Chondrocyte (in vitro differentiated cells): ENCODE measurements at places on chromosomes 1 and 21.

DNA sequence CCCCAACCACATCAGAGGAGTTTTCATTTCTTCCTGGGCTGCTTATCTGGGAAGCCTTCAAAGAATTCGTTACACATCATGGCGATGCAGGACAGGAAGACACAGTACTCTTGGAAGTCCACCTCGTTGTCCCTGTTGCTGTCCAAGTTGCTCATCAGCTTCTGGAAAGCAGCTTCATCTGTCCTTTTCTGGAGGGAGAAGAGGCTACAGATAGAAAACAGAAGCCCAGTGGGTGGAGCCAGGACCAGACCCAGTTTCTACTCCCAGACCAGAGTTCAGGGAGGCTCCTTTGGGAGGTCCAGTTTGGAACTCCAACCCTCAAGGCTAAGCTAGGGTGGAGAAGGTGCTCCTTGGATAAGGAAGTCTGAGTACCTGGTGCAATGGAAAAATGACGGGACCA is 1.9 kb downstream of the S100A4 start:
- DNase-seq: no peak

GRCh38 chr1:7255303-7256058 is 470.2 kb downstream of the CAMTA1 start:
- no peak for DNase-seq

DNA sequence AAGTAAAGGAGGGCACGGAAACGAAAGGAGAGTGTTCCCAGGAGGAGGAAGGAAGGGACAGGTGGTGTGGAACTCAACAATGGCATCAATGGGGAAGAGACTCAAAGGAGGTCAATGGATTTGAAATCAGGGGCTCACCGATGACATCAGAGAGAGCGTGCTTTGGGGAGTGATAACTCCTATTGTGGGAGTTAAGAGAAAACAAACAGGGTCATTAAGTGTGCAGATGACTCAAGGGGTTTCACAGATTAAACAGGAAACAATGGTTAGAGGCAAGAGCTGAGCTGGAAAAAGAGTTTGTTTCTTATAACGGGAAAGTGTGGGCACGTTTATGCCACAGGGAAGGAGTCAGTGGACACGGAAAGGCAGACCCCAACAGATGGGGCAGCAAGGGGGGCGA is 629.1 kb downstream of the SMYD3 start:
- DNase-seq: no peak

- no peak for DNase-seq
Observed at GRCh38 chr1:179973198-179974110, 18.8 kb downstream of the CEP350 start.

DNA sequence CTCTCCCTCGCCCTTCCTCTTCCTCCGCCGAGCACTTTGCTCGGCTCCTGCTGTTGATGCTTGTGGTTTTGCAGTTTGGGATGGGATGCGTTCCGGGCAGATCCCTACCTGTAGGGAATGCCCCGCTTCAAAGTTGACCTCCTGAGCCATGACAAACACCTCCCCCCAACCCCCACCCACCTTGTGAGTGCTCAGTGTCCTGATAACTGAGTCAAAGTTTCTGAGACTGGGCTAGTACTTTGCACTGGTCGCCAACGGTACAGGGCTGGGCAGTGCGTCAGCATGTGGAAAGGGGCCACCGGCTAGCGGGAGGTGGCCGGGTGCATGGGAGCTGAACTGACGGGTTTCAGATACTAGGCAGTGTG is 771 bp downstream of the RABGAP1L start:
- no peak for DNase-seq

DNA sequence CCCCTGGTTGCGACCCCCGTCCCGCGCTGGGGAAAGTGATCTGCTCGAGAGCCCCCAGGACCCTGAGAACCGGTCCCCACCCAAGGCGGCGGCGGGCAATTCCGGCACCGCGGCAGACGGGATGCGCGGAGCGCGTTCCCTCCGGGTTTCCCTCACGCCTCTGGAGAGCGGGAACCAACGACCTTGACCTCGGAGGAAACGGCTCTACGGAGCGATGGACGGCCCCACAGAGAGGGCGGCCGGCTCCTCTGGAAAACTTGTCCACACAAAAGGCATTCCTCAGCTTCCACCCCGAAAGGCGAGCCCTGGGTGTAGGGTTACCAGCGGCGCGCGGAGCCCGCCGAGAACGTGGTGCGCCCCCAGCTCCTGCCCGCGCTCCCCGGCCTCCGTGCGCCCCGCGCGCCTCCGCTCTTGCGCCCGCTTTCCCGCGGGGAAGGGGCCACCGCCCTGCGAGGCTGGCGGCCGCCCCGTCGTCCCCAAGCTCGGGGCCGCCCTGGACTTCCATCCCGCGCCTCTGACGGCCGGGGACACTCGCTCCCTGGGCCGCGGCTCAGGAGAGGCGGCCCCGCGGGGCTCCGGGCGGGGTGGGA is 391 bp upstream of the KIAA1614 start:
- DNase-seq: no peak

GRCh38 chr1:57623039-57623790 is 199.4 kb upstream of the DAB1 start:
- no peak for DNase-seq

- DNase-seq: no peak
Observed at GRCh38 chr1:178294654-178295053, 200.8 kb downstream of the RASAL2 start.

DNA sequence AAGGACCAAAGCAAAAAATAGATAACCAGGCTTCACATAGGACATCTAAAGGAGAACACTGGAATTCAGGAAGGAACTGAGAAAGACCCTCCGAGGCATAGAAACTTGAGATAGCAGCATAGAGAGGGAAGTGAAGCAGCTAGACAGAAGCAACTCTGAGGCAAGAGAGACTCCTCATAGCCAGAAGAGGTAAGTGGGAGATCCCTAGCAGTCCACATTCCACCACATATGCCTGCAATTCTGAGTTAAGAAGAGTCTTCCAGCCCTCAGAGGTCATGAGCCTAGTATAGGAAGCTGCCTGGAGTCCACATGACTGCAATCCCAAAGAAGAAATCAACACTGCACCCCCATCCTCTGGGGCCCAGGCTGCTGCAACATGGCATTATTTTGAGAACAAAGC is 13.9 kb upstream of the FGGY start:
- DNase-seq: no peak

DNA sequence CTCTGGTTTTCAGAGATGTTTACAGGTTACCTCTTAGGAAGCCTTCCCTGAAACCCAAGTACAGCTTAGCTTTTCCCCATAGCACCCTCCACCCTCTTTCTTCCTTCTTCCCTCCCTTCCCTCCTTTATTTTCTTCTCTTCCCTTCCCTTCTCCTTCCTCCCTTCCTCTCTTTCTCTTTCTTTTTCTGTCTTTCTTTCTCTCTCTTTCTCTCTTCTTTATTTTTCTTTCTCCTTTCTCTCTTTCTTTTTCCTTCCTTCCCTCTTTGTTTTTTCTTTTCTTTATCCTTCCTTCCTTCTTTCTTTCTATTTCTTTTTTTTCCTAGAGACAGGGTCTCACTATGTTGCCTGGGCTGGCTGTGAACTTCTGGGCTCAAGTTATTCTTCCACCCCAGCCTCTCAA is 231.6 kb downstream of the SLC35F3 start:
- DNase-seq: no peak

DNA sequence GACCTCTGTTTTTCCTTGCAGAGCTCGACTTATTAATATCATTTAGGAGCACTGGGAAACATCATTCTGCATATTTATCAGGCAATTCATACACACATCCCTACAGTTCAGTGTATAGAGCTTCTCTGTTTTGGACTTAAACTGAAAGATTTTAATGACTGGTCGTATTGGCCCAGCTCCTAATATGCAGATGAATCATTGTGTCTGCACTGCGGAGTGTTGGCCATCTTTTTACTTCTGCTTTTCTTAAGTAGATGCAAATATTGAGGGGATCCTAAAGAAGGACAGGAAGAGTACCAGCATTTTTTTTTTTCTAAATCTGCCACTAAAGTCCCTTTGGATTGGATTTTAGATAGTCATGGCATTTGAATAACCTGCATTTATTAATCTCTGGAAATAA is 154.8 kb downstream of the BACH1 start:
- no peak for DNase-seq

DNA sequence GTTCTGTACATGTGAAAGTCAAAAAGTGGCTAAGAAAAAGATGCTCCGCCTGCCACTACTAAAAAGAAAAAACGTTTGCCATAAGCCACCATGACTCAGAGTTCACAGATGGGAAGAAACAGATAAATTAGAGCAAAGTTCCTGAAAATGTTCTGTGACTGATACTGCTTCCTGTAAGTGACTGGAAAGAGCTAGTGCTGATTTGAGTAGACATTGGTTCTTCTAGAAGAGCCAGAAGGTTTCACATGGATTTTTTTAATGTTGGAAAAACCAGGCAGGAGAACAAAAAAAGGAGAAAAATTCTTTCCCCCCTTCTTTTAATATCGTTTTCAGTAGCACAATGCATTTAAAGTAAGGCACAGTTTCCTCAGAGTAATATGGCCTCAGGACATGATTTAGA is 221.4 kb downstream of the HLX start:
- no peak for DNase-seq

GRCh38 chr1:69738458-69739250 is 170.9 kb downstream of the LRRC7 start:
- no peak for DNase-seq

- no peak for DNase-seq
Observed at GRCh38 chr1:90963651-90964050, 58.2 kb downstream of the ZNF644 start.

- DNase-seq: no peak
Observed at GRCh38 chr1:218049641-218050040, 235.5 kb upstream of the RRP15 start.

GRCh38 chr1:43441894-43442637 is 11.7 kb downstream of the HYI start:
- no peak for DNase-seq

DNA sequence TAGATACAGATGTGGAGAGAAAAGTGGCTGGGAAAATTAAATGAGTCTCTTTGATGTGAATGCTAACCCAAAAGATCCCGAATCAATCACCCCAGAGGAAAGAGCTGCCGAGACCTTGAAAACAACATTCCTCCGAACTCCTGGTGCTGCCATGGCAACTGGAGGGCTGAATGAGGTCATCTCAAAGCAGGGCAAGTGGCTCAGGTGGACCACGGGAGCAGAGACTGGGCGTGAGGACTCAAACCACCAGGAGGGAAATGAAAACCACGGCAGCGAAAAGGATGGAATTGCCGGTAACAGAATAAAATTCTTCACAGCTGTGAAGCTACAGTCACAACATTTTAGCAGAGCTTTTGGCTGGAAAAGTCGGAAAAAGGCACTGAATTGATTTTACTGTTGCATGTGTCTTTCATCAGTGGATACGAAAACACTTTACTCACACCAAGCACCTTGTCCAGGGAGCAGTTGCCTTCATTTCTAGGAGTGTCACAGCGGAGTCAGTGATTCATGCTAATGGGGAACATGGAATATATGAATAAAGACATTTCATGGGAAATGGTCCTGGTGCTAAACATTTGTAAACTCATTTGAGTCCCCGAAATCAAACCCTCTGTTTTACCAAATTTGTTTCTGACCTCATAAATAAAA is 23.2 kb upstream of the BECN2 start:
- no peak for DNase-seq
